Omental fat pad (tissue), 4 donors: ENCODE measurements at places on chromosomes 4 and X.

DNA sequence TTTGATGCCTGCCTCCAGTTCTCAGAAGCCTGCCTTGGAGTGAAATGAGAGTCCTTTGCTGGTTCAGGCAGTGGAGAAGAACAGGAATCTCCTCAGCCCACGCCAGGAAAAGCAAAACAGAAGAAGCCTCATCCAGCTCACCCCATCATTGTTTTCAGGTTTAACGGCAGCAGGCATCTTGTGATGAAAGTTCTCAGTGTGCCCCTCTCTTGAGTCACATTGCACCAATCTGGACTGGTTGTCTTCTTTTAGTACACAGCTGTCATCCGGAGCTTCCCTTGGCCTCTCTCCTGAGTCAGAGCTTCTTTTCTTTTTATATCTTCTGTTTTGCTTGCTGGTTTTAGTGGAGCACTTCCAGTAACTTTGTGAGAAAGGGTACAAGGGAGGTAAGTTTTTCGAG, 50.9 kb downstream of the TSPAN7 start:
- no peak for DNase-seq

GRCh38 chr4:109183931-109184490, 118.4 kb downstream of the COL25A1 start:
- no peak for DNase-seq

GRCh38 chr4:14269824-14270223, 642.3 kb upstream of the BOD1L1 start:
- no peak for DNase-seq

- DNase-seq = no peak
These were observed 22.7 kb downstream of the NOP14 start for GRCh38 chr4:2940267-2941137.

- no peak for DNase-seq
These were observed 18.1 kb upstream of the ZXDB start for GRCh38 chrX:57573754-57574153.

- DNase-seq = no peak
These were observed 56.1 kb downstream of the KDR start for GRCh38 chr4:55069248-55069647.

GRCh38 chr4:130850019-130850524, 1754.1 kb downstream of the C4orf33 start:
- DNase-seq = no peak

DNA sequence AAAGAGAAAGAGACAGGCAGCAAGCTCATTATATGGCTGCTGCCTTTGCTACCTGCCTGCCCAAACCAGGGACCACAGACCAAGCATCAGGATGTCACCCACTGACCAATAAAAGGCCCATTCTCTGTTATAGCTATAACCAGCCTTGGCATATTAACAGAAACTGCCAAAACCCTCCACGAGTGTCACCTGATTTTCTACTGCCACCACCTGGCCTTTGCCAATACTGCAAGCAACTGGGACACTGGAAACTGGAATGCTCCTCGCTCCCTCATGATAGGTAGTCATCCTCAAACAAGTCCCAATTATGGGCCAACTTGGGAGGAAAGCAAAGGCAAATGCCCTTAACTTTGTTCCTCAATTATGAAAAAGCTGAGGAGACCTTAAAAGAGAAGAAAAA, 76.0 kb downstream of the SPIN4 start:
- DNase-seq = no peak

GRCh38 chrX:81201071-81201470, 642 bp downstream of the HMGN5 start:
- no peak for DNase-seq

- DNase-seq = no peak
These were observed 27.1 kb downstream of the SEPSECS start for GRCh38 chr4:25133132-25133531.
